ENCODE measurements at places on chromosomes 2 and 18.

DNA sequence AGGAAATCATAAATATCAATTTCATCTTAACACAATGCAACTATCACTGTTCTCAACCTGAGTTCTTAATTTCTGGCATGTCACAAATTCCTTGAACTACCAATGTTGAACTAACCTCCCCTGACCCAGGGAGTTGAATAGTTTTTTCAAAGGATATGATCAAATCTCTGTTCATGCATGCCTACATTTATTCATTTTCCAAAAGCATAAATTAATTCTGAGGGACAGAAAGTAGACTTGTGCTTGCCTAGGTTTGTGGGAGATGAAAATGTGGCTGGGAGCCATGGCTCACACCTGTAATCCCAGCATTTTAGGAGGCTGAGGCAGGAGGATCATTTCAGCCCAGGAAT is 175.7 kb downstream of the TGIF1 start:
- DNase-seq: no peak

- no peak for DNase-seq
Measured at GRCh38 chr2:174580951-174581350, 16.7 kb downstream of the WIPF1 start.

GRCh38 chr2:197674591-197674990 is 796 bp downstream of the RFTN2 start:
- DNase-seq: no peak

GRCh38 chr2:45822272-45822630 is 170.8 kb downstream of the PRKCE start:
- no peak for DNase-seq

DNA sequence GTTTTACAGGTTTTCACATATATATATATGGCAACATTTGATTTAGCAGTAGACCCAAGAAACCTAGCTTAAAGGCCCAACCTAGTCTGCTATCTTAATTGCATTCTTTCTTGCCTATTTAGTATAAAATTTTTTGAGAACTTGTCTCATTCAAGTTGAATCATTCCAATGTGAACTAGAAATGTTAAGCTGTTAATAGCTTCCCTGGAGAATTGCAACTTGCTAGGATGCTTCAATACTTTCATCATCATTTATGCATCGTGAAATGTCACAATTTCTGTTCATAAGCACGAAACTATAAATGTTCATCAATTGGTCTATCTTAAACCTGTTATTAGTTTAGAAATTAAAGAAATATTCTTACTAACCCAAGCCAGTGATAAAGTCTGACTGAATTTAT is 217.6 kb downstream of the BABAM2 start:
- no peak for DNase-seq

GRCh38 chr2:209049608-209050007 is 374.2 kb upstream of the MAP2 start:
- DNase-seq: no peak

GRCh38 chr2:201006704-201007103 is 43.2 kb upstream of the ORC2 start:
- no peak for DNase-seq

GRCh38 chr2:61371027-61371426 is 99.9 kb downstream of the USP34 start:
- no peak for DNase-seq

DNA sequence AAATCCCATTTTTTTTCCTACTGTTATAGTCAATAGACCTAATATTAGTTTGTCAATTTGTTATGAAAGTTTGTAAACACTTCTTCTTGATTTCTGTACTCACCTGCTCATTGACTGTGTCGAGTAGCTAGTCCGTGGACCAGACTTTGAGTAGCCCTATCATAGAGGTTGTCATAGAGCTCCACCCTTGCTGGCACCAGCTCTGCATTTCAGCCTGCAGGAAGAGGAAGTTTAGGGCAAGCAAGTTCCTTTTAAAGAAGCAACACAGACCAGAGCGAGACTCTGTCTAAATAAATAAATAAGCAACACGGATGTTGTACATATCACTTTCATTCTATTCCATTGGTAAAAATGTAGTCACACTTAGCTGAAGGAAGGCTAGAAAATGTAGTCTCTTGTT is 74.0 kb downstream of the MCFD2 start:
- DNase-seq: no peak

DNA sequence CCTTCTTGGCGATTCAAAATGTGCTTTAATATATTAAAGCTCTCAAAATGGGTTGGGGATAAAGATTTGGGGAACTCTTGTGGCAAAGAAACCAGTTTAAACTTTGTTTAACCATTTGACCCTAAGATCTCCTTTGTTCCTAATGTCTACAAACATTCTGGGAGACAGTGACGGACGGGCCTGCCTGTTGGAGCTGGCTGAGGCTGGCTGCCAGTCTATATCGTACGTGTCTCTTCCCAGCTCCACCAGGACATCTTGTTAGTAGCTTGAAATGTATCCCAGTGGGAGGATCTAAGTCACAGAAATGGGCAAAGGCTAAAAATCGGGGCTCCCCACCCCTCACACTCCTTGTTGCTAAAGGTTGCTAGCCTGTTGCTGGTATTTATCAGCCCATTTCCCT is 30.7 kb downstream of the ZNF532 start:
- DNase-seq: no peak

GRCh38 chr18:44841752-44842587 is 161.3 kb downstream of the SETBP1 start:
- DNase-seq: no peak

DNA sequence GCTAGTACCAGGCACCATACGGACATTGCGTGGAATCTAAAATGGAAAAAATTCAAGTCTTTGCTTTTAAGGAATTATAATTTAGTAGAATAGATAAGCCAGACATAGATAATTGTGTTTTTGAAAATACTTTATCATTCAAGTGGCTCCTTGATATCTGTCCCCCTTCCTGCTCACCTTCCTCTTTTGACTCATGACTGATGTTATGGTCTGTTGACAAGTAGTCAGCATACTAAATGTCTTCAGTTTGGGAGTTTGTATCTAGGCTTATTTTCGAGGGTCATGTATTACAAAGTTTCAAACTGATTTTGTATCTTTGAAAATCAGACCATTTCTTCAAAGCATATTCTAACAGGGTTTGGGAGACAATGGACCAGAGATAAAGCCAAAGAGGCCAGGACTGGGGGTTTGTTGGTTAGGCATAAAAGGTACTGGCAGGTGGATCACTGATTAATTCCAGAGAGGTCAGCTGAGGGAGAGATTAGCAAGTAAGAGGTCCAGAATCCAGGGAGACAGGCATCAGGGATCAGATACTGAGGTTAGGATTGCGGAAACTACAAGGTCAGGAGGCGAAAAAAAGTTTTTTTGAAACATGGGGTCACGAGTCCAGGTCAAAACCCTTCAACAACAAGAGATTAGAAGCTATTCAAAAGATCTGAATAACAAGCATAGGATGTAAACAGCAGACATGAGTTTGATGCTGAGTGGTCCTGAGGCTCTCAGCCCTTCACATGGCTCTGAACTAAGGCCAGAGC is 31.5 kb upstream of the KLHL14 start:
- DNase-seq: no peak
